ENCODE measurements at places on chromosomes 13 and 19.

- DNase-seq, result no peak
These were observed 2.4 kb upstream of the SIX5 start for GRCh38 chr19:45771311-45771933.

GRCh38 chr19:16037424-16038195 lies 38.7 kb upstream of the TPM4 start:
- DNase-seq, result no peak

GRCh38 chr13:106089261-106089980 lies 446.0 kb downstream of the EFNB2 start:
- no peak for DNase-seq

GRCh38 chr13:36959456-36960116 lies 39.5 kb upstream of the SMAD9 start:
- no peak for DNase-seq

DNA sequence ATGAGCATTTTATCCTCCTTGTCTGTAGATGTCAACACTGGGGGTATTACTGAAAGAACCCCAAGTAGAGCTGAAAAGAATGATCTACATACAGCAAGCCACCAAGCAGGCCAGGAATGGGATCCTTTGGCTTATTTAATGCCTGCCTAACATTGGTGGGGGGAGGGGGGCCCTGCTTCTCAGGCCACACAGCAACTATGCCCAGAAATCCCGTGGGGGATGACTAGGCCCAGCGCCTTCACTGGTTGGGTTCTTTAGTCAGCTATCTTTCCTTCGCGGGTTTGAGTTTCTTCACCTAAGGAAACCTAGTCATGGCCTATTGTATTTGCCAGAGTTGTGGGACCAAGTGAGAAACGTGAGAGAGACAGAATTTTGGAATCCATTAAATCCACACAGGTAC lies 80.5 kb downstream of the CCNA1 start:
- DNase-seq, result no peak

- DNase-seq, result no peak
These were observed 15.1 kb downstream of the CC2D1A start for GRCh38 chr19:13920940-13921747.

- no peak for DNase-seq
These were observed 213.8 kb downstream of the KCTD12 start for GRCh38 chr13:76672420-76672819.

DNA sequence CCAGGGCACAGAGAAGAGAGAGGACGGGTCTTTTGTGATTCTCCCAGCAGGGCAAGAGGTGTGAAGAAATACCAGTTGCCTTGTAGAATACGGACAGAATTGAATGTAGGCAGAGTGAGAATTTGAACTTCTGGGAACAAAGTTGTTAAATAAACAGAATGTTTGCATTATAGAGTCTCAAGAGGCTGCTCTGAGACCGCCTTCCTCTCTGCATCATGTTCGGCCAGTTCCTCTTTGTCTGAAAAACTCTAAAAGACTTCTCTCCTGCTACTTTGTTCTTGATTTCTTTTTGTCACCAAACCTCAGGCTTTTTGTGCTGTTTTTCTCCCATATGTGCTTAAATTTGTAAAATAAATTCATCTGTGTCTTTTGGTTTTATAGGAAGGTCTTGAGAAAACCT lies 256.4 kb downstream of the DLEU7 start:
- DNase-seq, result no peak

DNA sequence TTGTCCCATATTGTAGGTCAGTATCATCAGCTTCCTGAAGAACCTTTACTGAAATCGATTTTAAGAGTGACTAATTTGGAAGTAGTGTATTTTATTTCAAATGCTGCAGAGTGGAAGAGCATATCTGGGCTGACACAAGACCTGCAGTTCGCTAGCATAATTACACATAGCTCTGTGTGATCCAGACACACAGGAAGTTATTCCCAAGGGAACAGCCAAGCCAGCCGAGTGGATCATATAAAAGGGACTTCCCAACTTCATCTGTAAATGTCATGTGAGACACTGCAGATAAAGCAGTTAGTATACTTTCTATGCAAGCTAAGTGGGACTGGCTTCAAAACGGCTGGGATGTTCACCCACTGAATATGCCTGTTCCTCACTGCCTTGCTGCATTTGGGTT lies 760.4 kb downstream of the SLITRK1 start:
- DNase-seq, result no peak

Data from activated T-cell treated with anti-CD3 and anti-CD28 coated beads, Interleukin-2, amount 50 U/mL, for 4 hours (primary cell).